ENCODE measurements at places on chromosomes 5 and 9.

GRCh38 chr5:123035918-123036390 is 571 bp downstream of the PPIC start:
- DNase-seq = no peak

DNA sequence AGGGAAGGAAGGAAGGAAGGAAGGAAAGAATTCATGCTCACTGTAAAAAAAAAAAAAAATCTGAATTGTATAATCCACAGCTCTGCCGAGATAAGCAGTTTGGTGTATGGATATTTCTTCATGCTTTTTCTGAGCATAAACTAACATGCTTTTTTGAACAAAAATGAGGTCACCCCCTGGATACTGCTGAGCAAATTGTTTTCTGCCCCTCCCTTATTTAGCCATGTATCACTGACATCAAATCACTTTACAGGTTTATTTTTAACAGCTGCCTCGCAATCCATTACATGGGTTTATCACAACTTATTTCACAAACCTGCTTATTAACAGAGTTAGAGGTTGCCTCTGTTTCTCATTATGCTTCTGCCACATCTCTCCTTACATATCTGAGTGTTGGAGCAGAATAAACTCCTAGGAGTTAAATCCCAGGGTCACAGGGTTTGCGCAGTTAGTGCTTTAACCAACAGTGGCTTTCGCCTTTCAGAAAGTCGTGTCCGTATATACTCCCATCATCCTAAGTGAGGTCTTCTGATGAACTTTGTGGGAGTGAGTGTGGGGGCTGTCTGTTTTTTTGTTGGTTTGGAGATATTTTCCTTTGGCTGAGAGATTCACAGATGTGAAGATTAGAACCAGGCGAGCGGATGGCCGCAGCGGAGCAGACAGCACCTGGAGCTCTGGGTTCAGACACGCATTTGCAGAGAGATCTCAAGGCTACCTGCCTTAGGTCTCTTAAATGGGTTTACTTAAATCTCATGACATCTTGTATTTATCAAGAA is 57.7 kb downstream of the AK8 start:
- DNase-seq = no peak

- no peak for DNase-seq
Measured at GRCh38 chr5:173231381-173231766, 3.6 kb downstream of the NKX2-5 start.

GRCh38 chr5:16654647-16655334 is 38.0 kb upstream of the RETREG1 start:
- no peak for DNase-seq

- DNase-seq = no peak
Measured at GRCh38 chr5:119417891-119418605, 34.2 kb upstream of the HSD17B4 start.

GRCh38 chr5:134085411-134085810 is 29.1 kb upstream of the TCF7 start:
- DNase-seq = no peak

DNA sequence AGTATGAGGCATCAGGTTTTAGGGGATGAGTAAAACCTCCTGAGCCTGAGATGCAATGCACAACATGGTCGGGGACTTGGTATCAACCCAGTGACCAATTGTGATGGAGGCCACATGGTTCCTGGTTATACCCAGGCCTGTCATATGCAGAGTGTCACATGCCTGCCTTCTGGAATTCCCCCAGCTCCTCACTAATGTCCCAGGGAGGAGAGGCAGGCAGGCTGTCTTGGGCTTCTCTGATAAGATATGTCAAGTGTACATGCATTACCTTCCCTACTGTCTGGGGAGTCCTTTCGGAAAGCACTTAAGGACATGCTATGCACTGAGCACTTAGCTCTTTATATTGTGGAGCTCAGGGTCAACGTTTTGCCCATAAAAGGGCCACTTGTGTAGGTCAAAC is 14.2 kb upstream of the PALM2AKAP2 start:
- DNase-seq = no peak

GRCh38 chr9:130522233-130522808 is 57.1 kb upstream of the FUBP3 start:
- DNase-seq = no peak

- no peak for DNase-seq
Measured at GRCh38 chr9:73370053-73370452, 218.4 kb downstream of the ANXA1 start.

DNA sequence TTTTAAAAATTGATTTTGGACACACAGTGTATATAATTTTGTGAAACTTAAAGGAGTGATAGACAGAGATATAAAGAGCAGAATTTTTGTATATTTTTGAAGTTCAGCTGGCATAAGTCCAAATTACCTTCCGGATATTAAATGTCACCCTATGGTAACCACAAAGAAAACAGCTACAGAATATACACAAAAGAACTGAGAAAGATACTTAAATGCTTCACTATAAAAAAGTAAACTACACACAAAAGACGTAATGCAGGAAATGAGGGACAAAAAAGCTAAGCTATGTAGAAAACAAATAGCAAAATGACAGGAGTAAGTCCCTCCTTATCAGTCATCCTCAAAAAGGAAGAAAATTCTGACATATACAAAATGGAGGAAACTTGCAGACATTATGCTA is 29.4 kb downstream of the HACD4 start:
- peak; percentile 3 for DNase-seq

GRCh38 chr9:111038331-111039230 is at the start of gene LPAR1:
Gene LPAR1 (minus strand): TSS chr9:111038470. CDS start chr9:110972117, 66,353 bp downstream.
- DNase-seq = no peak

DNA sequence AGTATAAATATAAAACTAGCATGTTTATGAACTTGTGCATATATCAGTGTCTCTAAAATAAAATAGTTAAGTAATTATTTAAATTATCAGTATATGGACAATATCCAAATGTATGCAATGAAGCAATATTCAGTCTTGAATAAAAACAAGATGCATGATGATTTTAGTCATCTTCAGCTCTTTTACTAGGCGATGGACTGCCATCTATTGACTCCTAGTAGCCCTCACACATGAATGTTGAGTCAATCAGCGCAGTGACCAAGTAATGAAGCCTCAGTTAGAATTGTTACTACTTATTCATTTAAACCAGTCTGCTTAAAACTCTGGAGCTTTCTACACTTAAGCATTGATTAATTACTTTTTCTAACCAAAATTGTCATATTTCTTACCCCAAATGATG is 92.9 kb upstream of the GRHPR start:
- DNase-seq = peak; percentile 5

DNA sequence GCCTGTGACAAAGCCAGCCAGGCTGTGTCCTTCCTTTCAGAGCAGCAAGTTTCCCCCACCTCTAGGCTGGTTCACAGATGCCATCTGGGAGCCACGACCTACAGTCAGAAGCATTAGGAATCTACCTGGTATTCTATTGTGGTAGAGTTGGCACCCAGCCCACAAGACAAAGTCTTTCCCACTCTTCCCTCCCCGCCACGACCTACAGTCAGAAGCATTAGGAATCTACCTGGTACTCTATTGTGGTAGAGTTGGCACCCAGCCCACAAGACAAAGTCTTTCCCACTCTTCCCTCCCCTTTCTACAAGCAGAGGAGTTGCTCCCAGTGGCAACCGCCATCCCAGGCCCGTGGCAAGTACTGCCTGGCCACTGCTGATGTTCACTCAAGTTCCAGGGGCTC is 157.8 kb upstream of the TNC start:
- DNase-seq = no peak

- no peak for DNase-seq
Measured at GRCh38 chr5:10151656-10152055, 98.0 kb downstream of the ATPSCKMT start.

- no peak for DNase-seq
Measured at GRCh38 chr5:16929347-16929746, 6.7 kb downstream of the MYO10 start.

DNA sequence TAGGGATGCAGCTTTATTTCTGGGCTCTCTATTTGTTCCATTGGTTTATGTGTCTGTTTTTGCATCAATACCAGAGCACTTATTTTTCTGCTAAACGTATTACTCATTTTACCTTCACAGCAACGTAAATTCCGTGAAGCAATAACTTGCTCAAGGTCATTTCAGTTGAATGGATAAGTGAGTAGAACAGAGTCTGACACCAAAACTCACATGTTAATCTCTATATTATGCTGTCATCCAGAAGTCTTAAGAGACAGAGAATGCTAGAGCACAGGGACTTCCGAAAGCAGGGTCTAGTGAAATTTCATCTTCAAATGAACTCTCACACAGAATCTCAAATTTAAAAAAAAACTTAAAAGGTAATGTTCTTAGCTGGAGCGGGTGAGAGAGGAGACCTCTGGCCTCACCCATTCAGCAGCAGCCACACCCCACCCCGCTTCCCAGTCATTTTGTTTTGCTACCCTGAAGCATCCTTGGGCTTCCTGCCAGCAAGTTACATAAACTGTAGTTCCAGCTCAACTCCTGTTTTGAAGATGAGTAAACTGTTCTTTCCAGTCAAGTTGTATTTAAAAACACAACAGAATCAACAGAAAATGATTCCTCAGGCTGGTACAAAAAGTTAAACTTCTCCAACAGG is 69.3 kb downstream of the TRIM36 start:
- no peak for DNase-seq

DNA sequence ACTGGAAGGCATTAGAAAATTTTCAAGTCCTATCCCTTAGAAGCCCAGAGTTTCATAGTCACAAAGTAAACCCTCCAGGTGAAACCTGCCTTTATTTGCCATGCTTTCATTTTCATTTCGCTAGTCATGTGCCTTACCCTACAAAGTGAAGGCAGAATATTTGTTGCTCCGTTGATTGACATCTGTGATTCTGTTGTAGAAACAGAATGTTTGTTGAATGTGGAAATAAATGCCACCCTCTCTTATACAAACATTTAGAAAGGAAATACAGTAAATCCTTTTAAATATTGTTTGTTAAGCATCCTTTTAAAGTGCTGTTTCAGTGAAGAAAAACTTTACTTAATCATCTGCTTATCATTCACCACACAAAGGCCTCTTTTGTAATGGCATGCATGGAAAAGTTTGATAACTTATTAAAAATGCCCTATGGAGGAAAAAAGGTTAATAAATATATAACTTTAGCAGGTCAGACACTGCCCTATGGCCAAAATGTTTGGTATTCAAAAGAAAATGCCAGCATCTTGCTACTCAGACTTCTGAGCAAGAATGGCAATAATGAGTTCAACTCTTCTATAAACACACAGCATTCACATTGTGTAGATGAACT is 34.3 kb upstream of the CAST start:
- DNase-seq = no peak

GRCh38 chr9:76650692-76651091 is 113.5 kb upstream of the PCA3 start:
- DNase-seq = no peak

- no peak for DNase-seq
Measured at GRCh38 chr5:178196986-178197385, 7.3 kb upstream of the HNRNPAB start.

DNA sequence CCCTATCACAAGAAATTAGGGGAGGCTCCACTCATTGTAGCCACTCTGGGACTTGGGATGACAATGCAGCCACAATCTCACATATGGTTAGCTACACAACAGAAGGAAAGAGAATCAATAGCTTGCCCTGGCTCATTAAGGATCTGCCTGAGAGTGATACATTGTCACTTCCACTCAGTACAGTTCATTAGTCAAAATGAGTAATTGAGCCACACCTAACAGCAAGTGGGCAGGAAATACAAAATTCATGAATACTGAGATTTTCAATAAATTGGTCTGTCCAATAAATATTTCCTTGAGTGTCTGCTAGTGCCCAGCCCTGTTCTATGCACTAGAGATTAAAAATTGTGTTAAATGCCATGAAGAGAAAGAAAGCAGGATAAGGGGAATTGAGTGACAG is 231.3 kb upstream of the NR4A3 start:
- DNase-seq = no peak

DNA sequence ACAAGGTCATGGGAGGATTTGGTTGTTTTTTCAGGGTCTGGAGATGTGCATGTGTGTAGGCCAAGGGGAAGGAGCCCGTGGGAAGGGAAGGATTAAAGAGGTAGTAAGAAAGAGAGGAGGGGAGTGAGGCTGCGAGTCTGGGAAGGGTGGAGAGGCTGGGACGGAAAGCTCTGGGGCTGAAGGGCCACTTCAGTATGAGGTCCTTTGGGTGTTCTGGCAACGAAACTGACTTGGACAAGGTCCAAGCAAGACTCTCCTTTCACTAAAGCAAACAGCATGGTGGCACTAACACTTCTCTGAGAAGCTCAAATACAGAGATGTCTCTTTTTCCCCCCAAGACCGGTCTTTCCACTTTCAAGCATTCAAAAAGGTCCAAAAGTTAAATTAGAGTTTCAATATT is 394.5 kb downstream of the ARHGEF28 start:
- no peak for DNase-seq

- no peak for DNase-seq
Measured at GRCh38 chr5:5231576-5231975, 91.4 kb downstream of the ADAMTS16 start.

- no peak for DNase-seq
Measured at GRCh38 chr5:131242728-131243255, 21.1 kb upstream of the CDC42SE2 start.

GRCh38 chr5:36573438-36573837 is 33.0 kb upstream of the SLC1A3 start:
- DNase-seq = no peak

DNA sequence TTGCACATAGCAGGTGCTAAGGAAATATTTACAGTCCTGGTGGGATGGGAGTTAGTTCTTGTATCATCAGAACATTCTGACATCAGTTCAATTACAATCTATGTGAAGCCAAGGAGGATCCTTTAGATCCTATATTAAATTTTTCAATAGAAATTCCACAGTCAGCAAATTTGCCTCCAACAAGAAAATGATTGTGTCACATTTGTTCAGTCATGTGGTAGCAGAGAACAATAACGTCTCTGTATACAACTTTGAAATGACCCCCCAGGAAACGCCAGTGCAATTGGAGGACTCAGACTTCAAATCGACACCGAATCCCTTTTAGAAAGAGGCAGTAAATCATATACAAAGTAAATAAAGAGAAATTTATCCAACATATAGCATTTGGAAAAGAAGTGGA is 392.1 kb downstream of the DTWD2 start:
- no peak for DNase-seq

- DNase-seq = no peak
Measured at GRCh38 chr9:120396931-120397330, 183.0 kb downstream of the CDK5RAP2 start.

- DNase-seq = no peak
Measured at GRCh38 chr9:85224729-85225128, 517.0 kb downstream of the AGTPBP1 start.

DNA sequence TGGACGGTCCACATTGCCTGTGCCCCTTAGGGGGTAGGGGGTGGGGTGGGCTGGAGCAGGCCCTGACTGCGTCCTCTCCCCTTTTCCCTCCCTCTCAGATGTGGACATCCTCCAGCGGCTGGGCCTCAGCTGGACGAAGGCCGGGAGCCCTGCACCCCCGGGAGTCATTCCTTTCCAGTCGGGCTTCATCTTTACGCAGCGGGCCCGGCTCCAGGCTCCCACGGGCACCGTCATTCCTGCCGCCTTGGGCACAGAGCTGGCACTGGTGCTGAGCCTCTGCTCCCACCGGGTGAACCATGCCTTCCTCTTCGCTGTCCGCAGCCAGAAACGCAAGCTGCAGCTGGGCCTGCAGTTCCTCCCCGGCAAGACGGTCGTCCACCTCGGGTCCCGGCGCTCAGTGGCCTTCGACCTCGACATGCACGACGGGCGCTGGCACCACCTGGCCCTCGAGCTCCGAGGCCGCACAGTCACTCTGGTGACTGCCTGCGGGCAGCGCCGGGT is 12.3 kb downstream of the COL27A1 start:
- DNase-seq = no peak

GRCh38 chr9:98368366-98369065 is 113.1 kb upstream of the TBC1D2 start:
- no peak for DNase-seq

Data from stimulated activated naive CD4-positive, alpha-beta T cell (primary cell).